Activated CD4-positive, alpha-beta memory T cell treated with anti-CD3 and anti-CD28 coated beads for 36 hours (primary cell): ENCODE measurements at places on chromosomes 11 and 22.

DNA sequence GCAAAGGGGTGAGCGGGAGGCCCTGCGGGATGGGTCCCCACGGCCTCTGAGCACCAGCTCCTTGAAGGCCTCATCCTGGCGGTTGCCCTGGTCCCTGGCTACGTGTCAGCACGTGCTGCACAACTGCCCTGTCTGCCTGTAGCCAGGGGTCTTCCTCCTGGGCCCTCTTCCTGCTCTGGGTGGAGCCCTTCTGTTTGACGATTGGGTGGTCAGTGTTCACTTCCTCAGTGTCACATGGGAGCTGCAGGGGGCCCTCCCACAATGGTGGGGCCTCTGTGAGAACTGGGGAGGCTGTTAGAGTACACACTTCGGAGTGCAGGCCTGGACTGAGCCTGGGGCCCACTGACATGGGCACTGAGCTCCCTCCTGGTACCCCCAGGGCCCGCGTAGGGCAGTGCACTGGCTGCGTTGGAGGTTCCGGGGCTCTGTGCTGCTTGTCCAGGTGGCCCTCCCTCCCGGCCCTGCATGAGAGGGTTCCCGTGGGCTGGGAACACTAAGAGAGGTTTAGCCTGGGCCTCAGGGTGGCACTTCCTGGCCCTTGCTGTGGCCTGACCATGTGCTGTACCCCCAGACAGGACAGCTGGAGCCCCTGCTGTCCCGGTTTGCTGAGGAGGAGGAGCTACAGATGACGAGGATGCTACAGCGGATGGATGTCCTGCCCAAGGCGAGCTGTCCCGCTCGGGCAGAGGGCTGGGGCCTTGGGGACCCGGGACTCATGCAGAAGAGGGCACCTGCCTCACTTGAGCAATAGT is 13.8 kb downstream of the DGCR6L start:
- no peak for DNase-seq
- peaks cover 2% of the 10 kb centered on the region for H3K4me1 ChIP-seq
- H3K27me3 ChIP-seq, result peaks cover 3% of the 10 kb centered on the region
- no peak overlapping the region for H3K27ac ChIP-seq
- H3K4me3 ChIP-seq, result no peak overlapping the region

DNA sequence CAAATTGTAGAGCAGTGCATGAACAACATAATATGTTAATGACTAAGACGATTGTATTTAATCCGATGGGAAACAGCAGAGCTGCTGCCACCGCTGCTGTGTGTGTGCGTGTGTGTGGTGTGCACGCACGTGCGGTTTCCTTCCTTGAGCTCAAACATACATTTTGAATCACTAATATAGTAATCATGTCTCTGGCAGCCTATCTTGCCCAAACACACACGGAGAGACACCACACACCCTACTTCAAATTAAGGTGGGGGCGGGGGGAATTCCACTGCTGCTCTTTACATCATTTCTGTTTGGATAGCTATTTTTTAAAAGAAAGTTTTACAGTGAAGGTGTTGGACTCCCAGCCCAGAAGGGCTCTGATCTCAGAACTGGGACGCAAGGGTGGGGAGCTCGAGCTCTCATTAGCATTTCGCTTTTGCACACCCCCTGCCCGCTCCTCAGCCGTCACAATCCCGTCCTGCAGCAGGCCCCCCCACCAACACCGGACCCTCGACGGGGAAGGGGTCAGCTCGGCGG is 651 bp upstream of the FAM83F start:
- peak overlapping the region; percentile 50 for H3K4me3 ChIP-seq
- no peak overlapping the region for H3K27ac ChIP-seq
- H3K27me3 ChIP-seq, result peaks cover 15% of the 10 kb centered on the region
- peaks cover 7% of the 10 kb centered on the region for H3K4me1 ChIP-seq

DNA sequence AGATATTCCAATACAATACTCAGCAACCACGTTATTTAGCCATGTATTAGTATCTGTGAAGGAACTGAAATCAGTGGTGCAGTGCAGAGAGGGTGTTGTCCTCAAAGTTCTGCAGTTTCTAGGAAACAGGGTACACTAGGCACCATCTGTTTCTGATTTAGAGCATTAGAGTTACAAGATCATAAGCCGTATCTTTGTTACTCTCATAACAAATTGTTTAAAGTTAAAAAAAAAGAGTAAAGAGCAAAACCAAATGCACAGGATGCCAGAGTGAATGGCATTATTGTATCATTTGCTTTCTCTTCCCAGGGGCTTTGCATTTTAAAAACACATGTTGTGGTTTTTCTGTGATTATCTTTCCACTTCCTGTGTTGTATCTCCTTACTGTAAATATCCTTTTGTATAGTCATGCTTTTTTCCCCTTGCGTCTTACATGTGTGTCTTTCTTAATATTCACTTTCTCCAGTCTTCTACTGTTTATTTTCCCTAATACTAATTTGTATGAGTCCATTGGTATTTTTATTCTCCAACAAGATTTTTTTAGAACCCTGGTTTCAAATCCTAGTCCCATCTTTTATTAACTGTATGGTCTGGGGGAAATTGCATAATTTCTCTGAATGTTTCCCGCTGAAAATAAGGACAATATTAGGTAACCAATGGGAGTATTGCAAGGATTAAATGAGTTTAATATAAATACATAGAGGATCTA is 15.2 kb upstream of the NUP160 start:
- H3K36me3 ChIP-seq, result no peaks in the 10 kb centered on the region
- no peak overlapping the region for H3K4me3 ChIP-seq
- peak overlapping the region; percentile 71 for H3K27ac ChIP-seq
- no peaks in the 10 kb centered on the region for H3K27me3 ChIP-seq
- H3K4me1 ChIP-seq, result peaks cover 37% of the 10 kb centered on the region

DNA sequence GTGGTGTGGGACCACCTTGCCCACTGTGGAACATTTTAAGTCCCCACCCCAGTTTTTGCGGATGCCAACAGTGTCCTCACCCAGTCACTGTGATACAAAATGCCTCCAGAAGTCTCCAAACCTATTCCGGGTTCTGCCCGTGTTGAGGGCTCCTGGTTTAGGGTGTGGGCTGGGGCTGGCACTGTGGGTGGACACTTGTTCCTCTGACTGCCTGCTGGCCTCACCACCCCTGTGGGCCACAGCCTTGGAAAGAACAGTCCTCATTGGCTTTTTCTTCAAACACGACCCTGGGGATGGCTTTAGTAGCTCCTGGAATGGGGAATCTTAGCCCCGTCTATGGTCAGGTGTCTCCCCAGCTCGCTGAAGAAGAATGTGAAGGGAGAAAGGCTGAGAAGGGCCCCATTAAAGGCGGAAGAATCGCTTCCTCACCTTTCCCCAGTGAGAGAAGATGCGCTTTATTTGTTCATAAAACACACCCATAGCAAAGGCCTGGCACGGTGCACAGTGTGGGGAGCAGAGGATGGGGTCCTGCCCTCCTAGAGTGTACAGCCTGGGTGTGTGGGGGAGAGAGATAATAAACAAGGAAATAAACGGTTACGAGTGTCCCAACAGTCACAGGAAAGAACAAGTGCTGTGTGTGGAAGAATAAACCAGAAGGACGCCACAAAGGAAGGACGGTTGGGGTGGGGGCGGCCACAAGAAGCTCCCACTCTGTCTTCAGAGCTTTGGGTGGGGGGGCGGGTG is 91.6 kb upstream of the SLC22A12 start:
- H3K27me3 ChIP-seq, result peaks cover 16% of the 10 kb centered on the region
- no peak overlapping the region for H3K4me3 ChIP-seq
- no peak overlapping the region for H3K27ac ChIP-seq

DNA sequence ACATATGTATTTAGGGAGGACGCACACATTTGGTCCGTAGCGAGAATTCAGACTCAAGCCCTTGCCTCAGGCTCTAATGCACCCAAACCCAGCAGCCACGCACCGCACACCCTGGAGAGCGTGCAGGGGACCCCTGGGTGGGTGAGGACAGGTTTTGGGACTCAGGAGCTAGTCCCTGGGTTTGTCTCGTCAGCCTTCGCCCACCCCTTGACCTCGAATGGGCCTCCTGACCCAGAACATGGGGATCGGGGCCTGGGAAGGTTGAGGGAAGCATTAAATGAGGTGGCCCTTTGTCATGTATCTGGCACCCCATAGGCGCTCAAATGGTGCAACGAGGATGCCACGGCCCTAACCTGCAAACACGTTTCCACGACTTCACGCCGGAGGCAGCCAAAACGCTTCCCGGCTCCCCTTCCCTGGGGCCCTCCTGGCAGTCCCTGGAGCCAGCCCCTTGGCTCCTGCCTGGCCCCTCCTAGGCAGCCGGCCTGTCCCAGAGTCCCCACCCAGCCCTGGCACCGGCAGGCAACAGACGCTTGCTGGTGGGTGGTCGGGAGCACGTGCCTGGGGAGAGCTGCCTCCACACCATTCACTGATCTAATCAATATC is 5.5 kb upstream of the LINC01488 start:
- H3K4me3 ChIP-seq, result no peak overlapping the region
- H3K27me3 ChIP-seq, result peaks cover 4% of the 10 kb centered on the region
- DNase-seq, result no peak

DNA sequence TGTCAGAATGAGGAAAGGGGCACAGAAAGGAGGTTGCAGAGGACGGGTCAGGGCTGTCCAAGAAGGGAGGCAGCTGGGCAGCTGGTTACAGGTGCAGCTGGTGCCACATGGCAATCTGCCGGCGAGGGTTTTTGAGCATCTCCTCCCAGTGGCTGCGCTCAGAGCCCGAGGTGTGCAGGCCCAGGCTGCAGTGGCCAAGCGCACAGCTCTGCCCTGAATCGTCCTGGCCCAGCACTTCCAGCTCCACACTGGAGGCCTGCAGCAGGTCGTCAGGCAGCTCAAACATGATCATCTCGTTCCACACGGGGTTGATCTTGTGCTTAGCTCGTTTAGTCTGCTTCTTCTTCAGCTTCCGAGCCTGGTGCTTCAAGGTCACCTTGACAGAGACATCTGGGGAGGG is 42.2 kb downstream of the SYT13 start:
- H3K27ac ChIP-seq, result no peak overlapping the region
- no peaks in the 10 kb centered on the region for H3K4me1 ChIP-seq
- no peaks in the 10 kb centered on the region for H3K36me3 ChIP-seq

DNA sequence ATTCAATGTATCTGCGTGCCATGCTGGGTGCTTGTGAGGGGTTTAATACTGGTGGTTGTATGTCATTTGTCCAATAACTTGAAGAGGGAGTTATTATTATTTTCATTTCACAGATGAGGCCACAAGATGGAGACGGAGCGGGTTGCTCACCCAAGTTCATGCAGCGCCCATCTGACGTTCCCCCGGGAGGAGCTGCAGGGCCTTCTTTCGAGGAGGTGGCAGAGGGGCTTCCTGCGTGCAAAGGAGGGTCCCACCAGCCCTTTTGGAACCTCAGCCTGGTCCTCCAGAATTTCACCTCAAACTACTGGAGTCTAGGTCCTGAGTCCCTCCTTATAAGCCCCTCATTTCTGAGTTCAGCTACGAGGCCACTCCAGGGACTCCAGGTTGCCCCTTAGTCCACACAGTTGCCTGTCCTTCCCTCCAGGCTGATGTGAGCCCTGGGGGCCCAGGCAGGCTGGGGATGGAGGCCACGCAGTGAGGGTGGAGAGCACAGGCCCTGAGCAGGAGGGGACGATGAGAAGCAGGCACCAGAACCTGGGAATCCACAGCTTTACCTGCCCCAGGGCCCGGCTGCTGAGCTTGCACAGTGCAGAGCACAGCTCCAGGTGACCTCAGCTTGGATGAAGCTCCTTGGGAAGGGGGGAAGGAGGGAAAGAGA is 2.9 kb upstream of the VSIG10L2 start:
- peaks cover 9% of the 10 kb centered on the region for H3K4me1 ChIP-seq
- H3K36me3 ChIP-seq, result no peaks in the 10 kb centered on the region
- no peak for DNase-seq
- peaks cover 2% of the 10 kb centered on the region for H3K27me3 ChIP-seq
- no peak overlapping the region for H3K27ac ChIP-seq
- H3K4me3 ChIP-seq, result no peak overlapping the region
